ENCODE measurements at places on chromosomes 6 and 20.

- DNase-seq = no peak
Observed at GRCh38 chr6:168632694-168633093, 191.7 kb downstream of the SMOC2 start.

- DNase-seq = no peak
Observed at GRCh38 chr6:36605560-36606391, 11.6 kb downstream of the SRSF3 start.

DNA sequence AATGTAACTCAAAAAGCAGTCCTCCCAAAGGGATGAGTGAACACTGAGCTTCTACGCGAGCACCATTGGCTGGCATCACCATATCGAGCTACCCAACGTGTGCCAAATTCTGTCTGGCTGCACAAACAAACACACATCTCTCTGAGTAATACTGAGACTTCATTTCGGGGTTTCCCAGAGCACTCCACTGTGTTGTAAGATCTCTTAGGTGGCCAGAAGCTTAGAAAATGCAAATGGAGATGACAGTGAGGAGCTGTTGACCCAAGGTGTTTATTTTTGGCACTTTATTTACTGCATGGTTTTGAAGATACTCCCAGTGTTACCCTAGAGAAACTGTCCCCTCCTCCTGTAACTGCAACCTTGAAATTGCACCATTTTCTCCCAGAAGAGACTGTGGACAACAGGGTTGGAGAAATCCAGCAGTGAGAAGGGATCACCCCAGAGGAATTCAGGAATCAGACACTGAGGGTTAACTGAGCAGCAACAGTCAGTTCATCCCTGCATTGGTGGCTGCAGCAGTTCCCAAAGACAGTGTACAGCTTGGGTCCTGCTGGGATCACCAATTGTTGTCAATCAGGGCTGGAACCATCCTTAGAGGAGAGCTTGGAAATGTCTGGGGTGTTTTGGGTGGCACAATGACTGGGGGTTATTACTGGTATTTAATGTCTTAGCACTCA is 1.0 kb upstream of the RIPOR2 start:
- DNase-seq = no peak

GRCh38 chr6:25829375-25829774 is 2.5 kb downstream of the SLC17A1 start:
- no peak for DNase-seq

DNA sequence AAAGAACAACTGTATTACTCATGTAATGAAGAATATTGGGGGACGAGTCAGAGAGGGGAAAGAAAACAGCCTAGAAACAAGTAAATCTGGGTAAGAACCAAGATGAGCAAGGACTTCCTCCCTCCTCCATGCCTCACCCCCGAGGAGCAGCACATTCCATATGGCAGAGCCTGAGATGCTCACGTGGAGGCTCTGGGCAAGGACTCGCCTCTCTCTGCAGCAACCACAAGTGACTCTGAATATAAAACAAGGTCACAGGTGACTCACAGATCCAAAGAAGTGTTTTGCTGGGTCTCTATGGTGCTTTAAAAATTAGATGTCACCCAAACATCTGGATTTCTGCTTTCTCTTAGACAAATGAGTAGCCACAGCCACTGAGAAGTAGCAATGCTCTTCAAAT is 453.0 kb upstream of the SULF2 start:
- no peak for DNase-seq

DNA sequence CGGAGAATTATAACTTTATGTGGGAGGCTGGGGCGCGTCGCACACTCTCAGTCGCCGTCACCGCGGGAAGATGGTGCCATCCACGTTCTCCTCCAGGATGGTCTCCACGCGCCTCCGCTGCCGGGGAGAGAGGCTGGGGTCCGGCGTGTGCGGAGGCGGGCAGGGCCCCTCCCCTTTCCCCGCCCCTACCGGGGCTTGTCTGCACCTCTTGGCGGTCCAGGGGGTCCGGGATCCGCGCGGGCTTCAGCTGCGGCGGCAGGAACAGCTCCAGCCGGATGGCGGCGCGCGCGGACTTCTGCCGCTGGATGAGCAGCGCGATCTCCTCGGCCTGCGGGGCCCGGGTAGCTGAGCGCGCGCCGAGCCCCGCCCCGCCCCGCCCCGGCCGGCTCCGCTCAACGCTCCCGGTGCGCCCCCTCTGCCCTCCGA is 807 bp downstream of the LKAAEAR1 start:
- DNase-seq = no peak

- no peak for DNase-seq
Observed at GRCh38 chr20:62360854-62361798, 6.0 kb downstream of the LAMA5 start.

- DNase-seq = no peak
Observed at GRCh38 chr6:89033461-89033860, 47.1 kb upstream of the PNRC1 start.

- no peak for DNase-seq
Observed at GRCh38 chr6:90375681-90376439, 79.2 kb upstream of the BACH2 start.

DNA sequence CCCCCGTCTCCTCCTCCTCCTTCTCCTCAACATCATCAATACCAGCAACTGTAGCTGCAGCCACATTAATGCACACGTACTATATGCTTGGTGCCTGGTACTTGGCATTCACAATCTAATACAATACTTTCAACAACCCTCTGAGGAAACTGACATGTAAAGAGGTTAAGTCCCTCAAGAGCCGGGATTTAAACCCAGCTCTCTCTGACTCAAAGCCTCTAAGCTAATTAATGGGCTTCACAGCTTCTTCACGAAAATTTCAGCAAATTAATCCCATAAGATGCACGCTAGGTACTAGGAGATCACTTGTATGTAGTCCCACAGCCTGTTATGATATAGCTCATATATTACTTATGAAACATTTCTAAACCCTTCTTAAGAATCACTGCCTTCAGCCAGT is 73.1 kb upstream of the IPCEF1 start:
- DNase-seq = no peak

GRCh38 chr6:31792761-31793171 is 2.8 kb downstream of the VARS1 start:
- no peak for DNase-seq

GRCh38 chr6:11889572-11889971 is 111.0 kb upstream of the ADTRP start:
- DNase-seq = no peak

DNA sequence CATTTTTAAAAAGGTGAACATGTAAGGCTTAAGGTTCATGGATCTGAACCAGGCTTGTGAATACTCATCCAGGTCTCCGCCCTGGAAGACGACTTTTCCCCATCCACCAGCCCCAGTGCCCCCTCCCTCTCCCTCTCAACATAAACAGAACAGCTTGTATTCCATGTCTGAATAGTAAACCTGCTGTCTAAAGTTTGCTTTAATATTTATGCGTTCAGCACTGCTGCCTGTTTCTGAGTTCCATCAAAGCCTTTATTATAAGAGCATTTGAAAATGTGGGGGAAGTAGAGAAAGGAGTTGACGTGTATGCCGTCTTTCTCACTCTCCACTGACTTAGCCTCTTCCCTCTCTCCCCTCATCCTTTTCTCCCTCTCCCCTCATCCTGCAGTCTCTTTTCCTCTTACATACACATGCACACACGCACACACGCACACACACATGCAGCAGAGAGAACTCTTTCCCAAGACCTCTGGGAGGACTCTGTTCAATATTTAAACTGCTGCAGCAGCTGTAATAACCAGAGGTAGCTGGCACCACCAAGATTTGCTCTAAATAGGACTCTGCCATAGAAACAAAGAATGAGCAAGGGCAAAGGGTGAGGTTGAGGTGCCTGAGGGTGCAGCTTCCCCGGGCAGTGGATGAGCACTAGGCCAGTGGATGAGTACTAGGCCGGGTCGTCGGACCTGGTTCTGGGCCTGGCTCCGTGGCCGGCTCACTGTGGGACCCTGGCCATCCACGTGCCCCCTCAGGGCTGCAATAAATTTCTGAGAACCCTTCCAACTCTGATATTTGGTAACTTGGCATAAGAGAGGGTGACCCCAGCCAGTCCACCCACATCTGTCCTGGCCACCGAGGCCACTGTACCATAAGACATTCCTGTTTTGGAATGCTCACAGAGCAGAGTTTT is 35.4 kb upstream of the VSTM2L start:
- DNase-seq = no peak

GRCh38 chr6:155340464-155341129 is 26.3 kb upstream of the TFB1M start:
- no peak for DNase-seq

DNA sequence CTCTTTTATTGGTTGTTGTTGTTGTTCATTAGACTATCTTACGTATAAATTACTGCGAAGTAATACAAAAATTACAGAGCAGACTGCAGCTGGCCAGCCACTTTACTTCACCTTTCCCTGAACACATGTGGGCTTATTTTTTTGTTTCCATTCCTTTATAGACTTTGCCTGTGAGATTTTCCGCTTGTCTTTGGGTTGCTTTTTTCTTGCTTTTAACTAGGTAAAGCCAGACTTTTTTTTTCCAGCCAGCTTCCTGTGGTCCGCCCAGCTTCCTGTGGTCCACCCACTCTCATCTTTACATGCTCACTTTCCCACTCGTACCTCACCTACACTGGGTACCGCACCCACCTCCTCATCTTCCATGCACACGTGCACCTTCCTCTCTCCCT is 79.0 kb downstream of the IPCEF1 start:
- no peak for DNase-seq

GRCh38 chr6:161242779-161243693 is 30.8 kb downstream of the AGPAT4 start:
- DNase-seq = no peak

DNA sequence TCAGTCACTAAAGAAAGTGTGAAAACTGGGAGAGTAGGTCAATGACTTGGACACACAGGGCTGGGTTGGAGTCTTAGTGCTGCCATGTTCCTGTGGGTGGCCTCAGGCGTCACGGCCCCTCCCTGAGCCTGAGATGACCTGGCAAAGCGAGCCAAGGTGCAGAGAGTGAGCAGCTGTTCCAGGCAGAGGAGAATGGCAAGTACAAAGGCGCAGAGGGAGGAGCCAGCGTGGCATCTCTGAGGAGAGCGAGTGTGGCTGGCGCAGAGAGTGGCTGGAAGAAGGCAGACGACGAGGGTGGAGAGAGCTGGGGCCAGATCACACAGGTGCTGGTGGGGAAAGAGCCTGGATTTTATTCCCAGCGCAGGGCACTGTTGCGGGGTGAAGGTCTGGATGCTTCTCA is 20.6 kb upstream of the CHMP4B start:
- no peak for DNase-seq

DNA sequence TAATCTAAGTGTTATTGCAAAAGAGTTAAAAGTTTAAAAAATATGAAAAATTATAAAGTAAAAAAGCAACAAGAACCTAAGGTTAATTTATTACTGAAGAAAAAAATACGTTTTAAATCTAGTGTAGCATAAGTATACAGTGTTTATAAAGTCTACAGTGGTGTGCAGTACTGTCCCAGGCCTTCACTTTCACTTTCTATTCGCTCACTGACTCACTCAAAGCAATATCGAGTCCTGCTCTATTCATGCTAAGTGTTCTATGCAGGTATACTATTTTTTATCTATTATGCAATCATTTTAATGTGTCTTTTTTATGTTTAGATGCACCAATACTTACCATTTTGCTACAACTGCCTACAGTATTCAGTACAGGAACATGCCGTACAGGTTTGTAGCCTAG is 113.0 kb downstream of the MANEA start:
- no peak for DNase-seq

GRCh38 chr6:36217188-36217587 is 20.6 kb downstream of the BRPF3 start:
- DNase-seq = no peak

GRCh38 chr20:57842720-57843119 is 132.9 kb upstream of the PMEPA1 start:
- no peak for DNase-seq

DNA sequence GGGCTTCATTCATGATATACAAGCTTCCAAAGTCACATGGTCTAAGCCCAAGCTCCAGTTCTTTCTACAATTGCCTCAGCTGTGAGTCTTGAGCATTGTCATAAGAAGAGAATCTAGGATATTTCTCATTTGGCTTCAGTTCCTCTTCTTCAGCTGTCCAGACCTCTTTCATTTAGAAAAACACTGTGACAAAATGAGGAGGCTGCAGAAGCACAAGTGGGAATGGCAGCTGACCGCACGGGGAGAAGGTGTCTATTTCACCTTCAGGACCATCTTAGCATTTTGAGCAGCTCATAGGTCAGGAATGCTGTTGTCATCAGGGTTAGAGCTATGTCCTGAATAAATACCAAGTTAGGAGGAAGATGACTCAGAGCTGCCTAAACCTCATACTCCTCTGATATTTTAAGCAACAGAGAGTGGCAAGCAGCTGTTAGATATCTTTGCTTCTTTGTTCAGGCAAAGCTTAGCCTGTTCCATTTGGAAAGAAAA is 390.1 kb upstream of the CITED2 start:
- no peak for DNase-seq

DNA sequence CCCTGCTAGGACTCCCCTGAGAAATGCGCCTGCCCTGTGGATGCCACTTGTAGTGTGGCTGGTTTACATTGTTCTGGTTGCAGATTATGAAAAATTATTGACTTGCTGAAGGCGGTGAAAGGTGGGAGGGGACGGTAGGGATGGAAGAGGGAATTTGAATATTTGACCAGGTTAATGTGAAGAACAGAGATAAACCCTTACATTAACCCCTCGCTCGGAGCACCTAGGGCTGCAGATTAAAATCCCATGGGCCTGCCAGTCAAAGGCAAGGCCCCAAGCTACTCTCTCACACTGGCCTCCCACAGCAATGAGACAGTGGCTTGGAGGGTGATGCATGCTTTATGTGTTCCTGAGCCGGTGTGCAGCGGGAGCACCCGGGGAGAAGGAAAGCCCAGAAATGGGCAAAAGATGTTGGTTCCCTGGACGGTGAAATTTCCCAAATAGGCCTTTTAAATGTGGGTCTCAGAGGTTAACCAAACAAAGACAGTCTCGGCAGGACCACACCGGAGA is 2.5 kb downstream of the FOXF2 start:
- no peak for DNase-seq

DNA sequence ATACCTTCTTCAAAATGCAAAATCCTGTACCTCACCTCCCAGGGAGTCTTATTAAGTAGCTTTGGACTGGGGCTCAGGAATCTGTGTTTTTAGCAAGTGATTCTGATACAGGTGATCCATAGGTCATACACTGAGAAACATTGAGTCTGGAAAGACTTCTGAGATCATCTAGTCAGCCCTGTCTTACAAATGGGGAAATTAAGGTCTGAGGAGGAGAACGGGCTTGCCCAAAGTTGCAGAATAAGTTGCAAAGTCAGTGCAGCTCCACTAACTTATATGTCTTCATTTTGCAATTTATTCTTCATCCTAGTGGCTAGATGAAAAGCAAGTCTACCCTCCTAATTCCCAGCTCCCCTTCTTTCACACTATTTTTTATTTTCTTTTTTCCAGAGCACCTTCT is 28.9 kb downstream of the KCNS1 start:
- DNase-seq = no peak

DNA sequence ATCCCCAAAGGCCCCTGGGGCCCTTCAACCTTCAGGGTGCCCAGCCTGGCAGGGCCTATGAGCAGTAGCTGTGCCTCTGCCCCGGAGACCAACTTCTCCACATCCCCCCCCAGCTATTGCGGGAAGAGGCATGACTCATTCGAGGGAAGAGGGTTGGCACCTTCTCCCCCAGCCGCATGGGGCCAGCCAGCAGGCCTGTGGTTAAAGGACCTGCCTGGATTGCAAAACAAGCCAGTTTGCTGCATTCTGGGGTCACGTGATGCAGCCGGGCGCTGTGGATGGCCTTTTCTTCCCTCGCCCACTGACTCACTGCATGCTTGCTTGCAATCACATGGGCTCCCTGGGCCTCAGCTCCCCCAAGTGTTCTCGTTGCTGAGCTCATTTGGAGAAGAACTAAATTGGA is 182.5 kb downstream of the MAFB start:
- no peak for DNase-seq

- no peak for DNase-seq
Observed at GRCh38 chr6:165231581-165232561, 77.5 kb downstream of the C6orf118 start.

GRCh38 chr20:21564127-21564773 is 50.4 kb upstream of the NKX2-2 start:
- no peak for DNase-seq

Measured in thymus (tissue), 14 donors.